ENCODE measurements at places on chromosomes 3 and 15.

GRCh38 chr3:24012589-24013269 lies 67.6 kb downstream of the NR1D2 start:
- no peak for DNase-seq

DNA sequence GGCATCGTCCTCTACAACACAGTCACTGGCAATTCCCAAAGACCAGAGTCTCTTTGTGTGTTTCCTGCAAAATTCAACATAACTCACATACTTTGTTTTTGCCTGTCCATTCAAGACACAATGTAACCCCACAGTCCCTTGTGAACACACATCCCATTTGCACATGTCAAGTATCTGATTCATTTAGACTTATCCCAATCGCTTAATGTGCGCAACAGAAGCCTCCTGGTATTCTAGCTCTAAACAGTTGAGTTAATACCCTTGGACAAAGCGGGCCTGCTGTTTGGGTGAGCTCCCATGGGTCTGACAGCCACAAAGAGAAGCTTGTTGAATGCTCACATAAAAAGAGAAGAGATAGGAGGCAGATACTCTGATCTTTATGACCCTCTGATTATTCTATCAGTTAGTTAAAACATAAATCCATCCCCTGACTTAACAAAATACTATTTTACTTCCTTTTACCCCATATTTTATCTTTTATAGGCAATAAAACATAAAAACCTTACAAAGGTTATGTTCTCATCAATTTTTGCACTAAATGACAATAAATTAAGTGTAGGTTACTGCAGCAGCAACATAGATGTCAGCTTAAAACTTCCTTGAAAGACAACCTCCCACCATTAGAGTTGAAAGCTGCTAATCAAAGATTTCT lies 79.4 kb downstream of the ANXA2 start:
- DNase-seq: no peak

DNA sequence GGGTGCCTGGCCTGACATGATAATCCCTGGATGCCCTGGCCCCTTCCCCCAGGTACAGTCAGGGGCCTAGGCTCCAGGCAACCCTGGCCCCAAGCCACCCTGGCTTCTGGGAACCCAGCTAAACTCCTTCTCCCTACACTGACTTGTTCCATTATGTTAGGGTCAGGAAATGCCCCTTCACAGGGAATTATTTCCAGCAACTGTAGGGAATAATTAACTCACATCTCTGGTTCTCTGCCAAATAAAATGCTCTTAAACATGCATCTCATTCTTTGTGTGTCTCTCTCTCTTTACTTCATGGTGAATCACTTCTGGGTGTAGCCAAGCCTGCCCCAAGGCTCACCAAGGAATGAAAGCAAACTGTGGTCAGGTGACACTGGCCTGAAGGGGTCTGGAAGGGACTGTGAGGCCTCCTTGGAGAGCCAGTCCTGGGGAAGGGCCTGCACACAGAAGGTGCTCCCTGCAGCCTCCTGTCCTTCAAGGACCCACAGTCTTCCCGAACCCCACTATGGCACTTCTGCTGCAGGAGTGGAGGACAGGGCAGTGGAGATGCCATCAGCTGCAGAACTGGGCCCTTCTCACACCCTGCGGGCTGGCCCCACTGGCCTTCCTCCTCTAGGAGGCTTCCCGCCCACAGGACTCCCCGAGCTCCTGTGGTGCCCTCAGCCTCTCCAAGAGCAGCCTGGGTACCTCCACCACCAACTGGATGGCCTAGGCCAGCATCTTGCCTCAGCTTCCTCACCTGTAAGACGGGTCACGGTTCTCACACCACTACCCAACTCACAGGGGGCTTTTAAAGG lies 17.6 kb downstream of the TKT start:
- no peak for DNase-seq

DNA sequence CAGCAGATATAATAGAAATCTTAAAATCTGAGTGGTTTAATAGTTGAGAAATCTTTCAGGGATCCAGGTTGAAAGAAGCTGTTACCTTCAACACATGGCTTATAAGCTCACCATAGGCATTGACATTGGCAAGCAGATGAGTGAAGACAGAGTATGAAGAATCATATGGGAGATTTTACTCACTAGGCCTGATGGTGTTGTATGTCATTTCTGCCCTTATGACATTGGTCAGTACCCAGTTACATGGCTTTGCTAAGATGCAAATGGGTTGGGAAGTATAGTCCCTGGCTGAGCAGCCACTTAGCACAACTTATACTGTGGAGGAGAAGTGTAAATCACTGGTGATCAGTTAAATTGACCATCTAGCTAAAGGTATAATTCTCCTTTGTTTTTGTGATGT lies 5.9 kb downstream of the TFG start:
- no peak for DNase-seq

DNA sequence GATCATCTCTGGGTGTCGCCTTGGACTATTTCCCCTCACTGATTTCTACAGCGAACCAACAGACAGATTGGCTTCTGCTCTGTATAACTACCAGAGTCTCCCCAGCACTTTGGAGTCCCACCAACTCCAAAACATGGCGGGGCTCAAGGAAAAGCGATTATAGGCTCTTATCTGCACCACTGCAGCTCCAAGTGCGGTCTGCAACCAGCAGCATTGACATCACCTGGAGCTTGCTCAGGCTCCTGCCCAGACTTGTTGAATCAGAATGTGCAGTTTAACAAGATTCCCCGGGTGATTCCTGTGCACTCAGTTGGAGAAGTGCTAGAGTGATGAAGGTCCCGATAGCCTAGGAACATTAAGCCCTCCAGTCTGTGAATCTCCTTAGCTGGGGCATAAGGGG lies 9.0 kb downstream of the CCK start:
- no peak for DNase-seq

DNA sequence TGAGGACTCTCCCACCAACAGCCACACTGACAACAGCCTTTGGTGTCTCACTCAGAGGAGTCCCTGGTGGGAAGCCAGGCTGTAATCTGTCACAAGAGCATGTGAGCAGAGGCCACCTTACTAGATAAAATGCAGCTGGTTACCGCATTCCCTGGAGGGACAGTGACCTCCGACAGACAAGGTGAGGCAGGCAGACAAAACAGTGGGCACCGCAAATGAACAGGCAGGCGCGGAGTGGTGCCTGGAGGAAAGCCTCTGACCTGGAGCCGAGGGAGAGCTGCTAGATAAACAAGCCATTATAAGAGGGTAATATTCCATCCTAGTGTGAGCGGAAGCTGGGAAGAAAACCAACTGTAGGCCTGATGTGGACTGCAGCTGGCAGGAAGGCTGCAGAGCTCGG lies 736.4 kb downstream of the FHIT start:
- DNase-seq: no peak

GRCh38 chr3:57234613-57235575 lies 7.4 kb downstream of the APPL1 start:
- DNase-seq: no peak

GRCh38 chr15:78640527-78641101 lies 396 bp downstream of the CHRNB4 start:
- no peak for DNase-seq

GRCh38 chr3:14258906-14259904 lies 80.6 kb downstream of the LSM3 start:
- no peak for DNase-seq

DNA sequence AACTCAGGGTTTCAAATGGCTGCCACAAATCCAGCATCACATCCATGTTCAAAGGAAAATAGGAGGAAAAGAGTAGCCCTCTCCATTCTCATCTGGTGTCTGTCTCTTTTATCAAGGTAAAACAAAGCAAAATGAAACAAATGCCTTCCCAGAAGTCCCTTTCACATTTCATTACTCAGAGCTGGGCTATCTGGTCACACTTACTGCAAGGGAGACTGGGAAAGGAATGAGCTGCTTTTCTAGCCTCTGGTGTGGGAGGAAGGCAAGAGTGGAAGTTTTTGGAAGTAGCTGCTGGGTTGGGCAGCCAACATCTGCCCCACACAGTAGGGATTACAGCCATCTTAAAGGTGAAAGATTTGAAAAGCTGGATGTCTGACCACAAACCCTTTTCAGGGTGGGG lies 51.8 kb downstream of the KLF15 start:
- DNase-seq: no peak

DNA sequence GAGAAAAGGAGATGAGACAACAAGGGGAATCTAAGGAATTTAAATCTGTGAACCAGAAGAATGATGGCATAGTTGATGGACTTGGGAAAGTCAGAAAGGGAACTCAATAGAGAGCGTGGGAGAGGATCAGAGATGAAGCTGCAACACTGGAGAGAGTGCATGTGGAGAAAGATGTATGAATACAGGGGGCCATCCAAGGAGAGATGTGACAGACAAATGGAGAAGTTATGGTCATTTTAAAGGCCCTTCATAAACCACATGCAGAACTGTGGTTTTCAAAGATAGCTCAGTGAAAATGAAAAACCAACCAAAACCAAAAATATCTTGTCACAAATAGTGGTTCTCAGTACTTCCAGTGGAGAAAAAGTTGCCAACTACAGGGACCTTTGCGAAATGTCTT lies 265.2 kb downstream of the SUCLG2 start:
- no peak for DNase-seq

GRCh38 chr3:16104156-16104555 lies 70.3 kb upstream of the GALNT15 start:
- no peak for DNase-seq

DNA sequence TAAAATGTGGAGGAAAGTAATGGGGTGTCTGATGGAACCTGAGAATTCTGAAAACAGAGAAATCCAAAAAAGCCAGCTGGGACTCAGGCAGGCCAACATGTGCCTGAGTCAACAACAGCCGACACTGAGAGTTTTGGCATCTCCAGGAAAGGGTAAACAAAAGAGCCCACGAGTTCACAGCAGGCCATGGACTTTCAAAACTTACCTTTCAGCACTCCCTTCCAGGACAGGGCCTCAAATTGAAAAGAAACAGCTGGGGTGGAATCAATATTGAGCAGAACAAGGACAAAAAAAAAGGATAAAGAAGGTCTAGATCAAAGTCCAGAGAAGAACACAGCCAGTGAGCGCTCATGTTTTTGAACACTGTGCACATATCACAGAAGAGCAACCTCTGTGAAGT lies 735.4 kb upstream of the GRM7 start:
- no peak for DNase-seq

DNA sequence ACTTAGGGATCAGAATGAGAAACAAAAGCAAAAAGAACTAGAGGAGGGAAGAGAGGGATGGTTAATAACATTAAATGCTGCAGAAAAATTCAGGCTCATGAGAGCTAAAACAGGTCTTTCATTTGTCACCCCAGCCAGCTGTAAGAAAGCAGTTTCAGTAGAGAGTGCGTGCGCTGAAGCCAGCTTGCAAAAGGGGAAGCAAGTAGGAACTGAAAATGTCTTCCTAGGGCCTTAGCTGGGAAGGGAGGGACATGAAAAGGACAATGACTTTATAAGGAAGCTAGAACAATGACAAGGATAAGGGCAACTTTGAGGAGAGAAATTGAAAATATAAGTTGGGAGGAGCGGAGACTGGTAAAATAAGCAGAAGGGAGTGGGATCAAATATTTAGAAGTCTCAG lies 3.1 kb downstream of the CIAO2A start:
- DNase-seq: no peak

DNA sequence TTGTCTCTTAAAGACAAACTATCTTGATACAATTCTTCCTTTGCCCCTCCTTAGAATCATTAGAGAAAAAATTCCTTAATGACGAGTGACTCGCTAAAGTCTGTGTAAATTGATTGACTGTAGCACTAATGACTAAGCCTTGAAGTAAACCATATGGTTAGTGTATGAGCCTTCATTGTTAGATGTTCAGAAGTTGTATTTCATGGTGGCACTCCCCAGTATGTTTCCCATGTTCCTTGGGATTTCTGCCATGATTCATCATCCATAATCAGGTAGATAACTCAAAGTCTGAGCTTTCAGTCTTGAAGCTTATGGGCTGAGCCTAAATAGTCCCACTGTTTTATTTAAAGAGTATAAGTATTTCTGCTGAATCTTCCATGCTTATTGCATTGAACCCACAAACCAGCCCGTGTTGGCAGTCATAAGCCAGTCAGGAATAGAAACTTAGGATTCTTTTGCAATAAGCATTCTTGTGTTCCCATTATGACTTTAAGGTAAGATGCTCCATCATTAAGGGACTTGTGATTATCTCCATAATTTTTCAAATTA lies 371.2 kb upstream of the RARB start:
- DNase-seq: peak; percentile 54

- DNase-seq: no peak
Observed at GRCh38 chr3:139122221-139122581, 77.5 kb upstream of the PRR23C start.

DNA sequence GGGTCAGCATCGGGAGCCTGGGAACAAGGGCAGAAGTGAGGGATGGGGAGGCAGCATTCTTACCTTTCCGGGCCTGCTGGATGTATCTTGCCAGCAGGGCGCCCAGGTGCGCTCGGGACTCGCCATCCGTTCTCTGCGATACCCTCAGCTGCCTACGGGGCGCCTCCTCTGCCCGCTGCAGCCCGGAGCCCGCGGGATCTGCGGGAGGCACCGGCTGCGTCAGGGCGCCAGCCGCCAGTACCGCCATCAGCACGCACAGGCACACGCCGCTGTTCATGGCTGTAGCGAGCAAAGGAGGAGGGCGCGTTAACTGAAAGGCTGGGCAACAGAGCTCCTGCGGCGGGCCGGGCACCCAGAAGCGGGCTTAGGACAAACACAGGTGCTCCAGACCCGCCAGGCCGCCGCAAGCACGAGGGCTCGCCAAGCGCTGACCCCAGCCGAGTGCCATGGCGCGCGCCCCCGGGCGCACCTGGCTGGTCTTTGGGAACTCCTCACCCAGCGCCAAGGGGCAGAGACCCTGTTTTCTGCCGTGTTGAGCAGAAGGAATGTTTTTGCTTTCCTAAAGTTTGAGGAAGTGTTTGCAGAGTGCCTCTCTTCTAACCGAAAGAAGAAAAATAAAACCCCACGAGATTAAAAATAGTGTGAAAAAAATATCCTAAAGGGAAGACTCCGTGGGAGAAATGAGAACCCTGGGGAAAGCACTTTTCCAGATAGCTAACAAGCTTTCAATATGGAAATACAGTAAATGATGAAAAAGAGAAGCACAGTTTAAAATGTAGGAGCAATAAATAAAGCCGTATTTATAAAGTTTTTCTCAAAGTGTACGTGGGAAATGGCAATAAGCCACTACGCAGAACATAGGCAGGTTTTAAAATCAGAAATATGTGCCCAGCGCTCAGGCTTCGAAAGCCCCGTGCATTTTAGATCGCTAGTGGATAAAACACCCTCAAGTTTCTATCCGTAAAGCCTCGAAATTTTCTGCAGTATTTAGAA lies 2.3 kb downstream of the CCK start:
- DNase-seq: no peak

DNA sequence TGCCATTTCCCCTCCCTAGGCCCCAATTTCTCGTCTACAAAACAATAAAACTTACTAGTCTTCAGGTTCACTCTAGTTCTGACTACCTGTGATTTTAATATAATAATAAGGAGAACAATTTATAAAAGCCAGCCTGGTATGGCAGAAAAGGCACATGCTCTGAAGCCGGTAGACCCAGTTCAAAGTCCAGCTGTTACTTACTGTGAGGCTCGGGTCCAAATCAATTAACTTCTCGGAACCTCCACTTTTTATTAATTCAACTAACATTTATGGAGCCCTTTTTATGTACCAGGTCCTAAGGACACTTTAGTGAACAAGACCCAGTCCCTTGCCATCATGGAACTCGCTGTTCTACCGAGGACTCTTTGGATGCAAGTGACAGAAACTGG lies 53.8 kb upstream of the SMAD3 start:
- DNase-seq: no peak

- no peak for DNase-seq
Observed at GRCh38 chr3:100844063-100844936, 135.0 kb downstream of the TFG start.
